ENCODE measurements at places on chromosomes 5 and 9. TPM values are rescaled to one million over a fixed set of nuclear protein-coding genes. Genes with fewer than 3 reads are reported as not detected.

GRCh38 chr5:1865948-1866347, 16.8 kb downstream of the IRX4 start:
- DNase-seq: no peak

DNA sequence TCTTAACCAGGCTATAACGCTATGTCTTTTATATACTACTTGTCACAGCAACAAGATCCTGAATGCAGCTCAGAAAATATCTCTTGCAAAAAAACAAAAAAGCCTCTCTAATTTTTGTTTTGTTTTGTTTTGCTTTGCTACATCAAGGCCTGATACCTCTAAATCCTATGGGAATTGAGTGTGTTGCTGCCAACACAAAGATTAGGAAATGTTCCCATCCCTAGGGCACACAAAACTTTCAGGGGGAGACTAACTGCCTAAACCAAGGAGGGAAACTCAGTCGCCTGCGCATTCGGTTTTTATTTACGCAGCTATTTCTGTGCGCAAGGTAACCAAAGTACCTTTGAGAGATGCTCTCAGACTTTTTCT, 1.7 kb downstream of the SSBP2 start:
- DNase-seq: no peak

DNA sequence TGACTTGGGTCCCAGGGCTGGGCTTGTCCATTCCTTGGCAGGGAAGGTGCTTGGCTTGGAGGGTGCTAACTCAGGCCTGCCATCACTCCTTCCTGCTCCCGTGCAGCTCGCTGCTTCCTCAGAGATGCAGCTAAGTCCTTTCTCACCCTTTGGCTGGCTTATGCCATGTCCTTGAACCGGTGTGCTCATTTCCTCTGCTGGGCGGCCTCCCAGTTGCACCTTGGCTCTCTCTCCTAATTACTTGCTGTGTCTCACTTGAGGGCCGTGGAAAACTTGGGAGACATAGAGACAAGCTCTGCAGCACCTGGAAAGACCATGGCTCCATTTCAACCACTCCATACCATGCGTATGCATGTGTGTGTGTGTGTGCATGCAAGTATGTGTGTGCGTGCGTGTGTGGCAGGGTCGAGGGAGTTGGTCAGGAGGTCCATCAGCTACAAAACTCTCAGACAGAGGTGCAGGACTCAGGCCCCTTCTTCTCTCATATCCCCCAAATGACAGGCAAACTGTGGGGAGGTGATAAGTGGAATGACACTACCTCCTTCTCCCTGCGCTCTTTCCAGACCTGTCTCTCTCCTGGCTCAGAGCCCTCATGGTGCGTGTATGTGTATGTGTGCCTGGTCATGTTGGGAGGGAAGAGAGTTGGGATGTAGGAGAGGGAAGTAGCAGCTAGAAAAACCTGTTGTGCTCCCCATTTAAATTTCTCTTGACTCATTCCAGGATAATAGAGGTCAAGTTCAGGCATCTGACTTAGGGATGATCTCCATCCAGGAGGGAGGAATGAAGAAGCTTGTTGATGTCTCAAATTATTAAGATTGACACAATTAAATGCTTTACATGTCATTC, 17.6 kb upstream of the MTMR12 start:
- no peak for DNase-seq

DNA sequence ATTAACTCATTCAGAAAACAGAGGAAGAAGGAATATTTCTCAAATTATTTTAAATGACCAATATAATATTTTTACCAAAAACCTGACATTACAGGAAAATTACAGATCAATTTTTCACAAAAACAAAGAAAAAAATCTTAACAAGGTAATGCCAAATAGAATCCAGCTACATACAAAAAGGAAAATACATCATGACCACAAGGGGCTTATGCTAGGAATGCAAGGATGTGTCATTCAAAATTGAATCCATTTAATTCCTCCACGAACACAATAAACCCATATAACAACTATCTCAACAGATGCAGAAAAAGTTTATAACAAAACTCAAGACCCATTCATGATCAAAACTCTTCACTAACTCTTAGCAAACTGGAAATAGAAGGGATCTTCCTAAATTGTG, 239.8 kb downstream of the EPB41L4A start:
- DNase-seq: no peak

GRCh38 chr5:110625376-110625999, 101.0 kb downstream of the TMEM232 start:
- peak; percentile 15 for DNase-seq

DNA sequence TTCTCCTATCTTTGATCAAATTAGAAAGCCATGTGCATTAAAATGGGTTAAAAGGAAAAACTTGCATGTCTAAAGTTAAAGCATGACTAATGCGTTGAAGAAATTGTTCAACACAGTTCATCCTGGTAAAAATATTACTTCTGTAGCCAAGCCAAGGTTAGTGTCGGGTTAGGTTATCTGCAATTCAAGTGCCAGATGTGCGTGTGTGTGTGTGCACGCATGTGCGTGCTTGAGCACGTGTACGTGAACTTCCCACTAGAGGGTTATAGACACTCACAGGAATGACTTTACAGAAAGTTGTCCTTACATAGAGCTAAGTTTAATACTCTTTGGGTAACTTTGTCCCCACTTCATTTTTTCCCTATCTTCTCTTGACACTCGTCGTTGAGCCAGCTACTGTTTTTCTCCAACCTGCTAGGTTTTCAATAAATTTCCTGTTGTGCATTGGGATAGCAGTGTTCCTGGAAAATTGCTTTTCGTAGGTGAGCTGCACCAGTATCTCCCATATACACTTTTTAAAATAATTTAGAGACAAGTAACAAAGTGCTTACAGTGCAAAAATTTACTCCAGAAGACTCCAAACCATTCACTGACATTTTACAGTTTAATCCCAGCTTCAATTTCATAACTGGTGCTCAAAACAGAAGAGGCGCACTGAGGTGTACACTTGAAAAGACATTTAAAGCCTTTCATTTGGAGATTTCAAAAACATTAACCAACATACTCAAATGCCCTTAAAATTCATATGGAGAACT, 353.8 kb downstream of the NFIB start:
- DNase-seq: no peak

DNA sequence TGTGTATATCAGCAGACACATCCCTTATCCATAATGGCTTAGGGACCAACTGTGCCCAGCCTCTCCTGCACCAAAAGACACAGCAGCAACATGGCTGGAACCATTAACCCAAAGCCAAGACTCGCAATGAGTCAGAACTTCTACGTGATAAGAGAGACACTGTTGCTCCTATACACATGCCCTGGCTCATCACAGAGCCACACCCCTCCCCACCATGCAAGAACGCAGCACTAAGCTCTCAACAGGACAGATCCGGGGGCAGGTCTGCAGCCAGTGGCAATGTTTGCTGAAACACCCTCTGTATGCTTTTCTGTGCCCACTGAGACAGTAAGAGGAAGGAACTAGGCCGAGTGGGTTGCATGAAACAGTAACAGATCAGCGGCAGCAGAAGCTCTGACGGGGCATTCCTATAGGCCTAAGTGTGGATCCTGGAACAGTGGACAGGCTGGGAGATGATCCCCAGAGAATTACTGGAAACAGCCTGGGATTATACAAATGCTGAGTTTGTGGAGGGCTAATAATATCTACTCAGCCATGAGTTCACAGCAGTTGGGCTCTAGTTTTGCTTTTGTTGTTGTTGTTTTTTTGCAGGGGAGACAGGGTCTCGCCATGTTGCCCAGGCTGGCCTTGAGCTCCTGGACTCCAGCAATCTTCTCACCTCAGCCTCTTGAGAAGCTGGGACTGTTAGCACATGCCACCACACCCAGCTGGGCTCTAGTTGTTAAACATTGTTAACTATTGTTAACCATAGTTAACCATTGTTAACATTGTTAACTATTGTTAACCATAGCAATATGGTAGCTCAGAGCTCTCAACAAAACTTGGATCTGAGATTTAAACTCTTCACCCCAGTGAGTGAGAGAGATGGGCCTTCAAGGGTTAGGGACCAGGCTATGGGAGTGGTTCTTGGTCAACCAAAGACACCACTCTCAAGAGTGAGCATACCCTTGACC, 41.0 kb downstream of the B4GALT1 start:
- DNase-seq: peak; percentile 70

DNA sequence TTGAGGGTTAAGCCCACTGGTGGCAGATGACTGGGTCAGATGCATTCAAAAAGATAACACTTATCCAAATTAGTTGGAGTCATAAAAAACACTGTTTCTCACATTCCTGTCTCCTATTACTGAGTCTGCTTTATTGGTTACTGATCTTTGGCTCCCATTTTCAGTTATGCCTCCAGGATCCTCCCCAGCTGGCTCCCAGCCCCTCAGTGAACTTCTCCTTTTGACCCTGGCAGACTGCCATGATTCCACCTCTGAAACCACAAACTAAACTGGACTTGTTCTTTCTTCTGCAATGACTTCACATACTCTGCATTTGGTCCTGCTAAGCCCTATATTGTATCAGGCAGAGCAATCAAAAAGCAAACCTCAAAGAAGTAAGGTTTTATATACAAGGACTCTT, 860.8 kb upstream of the DMAC1 start:
- DNase-seq: peak; percentile 14

Gene LAMC3
- total RNA-seq: not detected

Gene LEAP2
- 0.29 TPM for total RNA-seq

Gene HEMGN
- not detected for total RNA-seq

All from RPMI7951 (cell line).